ENCODE measurements at places on chromosomes 16 and 17. TPM values are rescaled to one million over a fixed set of nuclear protein-coding genes. Genes with fewer than 3 reads are reported as not detected.

IRF8 gene
- 101 TPM for total RNA-seq

BCL6B gene
- 0.49 TPM for total RNA-seq

ALOX15 gene
- total RNA-seq, result not detected

ABCA8 gene
- not detected for total RNA-seq

SULT1A2 gene
- total RNA-seq, result 0.40 TPM

EFCAB3 gene
- total RNA-seq, result not detected

CTRB1 gene
- not detected for total RNA-seq

NEUROD2 gene
- total RNA-seq, result not detected

CETP gene
- 0.14 TPM for total RNA-seq

SOX8 gene
- not detected for total RNA-seq

TAT gene
- total RNA-seq, result not detected
